ENCODE measurements at places on chromosomes 1 and 21.

- no peak for DNase-seq
Measured at GRCh38 chr1:195866781-195867222, 741.4 kb downstream of the KCNT2 start.

DNA sequence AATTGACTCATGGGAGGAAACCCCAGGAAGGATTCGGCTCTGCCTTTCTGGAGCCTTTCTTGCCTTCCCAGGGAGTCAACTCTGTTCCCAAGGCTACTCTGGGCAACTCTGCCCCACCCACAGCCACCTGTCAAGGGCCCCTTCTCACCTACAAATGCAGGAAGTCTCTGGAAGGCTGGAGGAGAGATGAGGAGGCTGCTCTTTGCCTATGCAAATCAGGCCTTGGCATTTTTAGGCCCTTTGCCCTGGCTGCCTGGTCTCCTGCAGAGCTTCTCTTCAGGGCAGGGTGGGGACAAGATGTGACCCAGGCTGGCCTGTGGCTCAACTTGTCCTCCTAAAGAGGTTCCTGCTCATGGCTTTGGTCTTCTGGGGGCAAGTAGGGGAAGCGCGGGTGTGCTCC, 5.4 kb downstream of the SLC6A9 start:
- no peak for DNase-seq

- DNase-seq = no peak
Measured at GRCh38 chr1:229409616-229410369, 24.1 kb downstream of the ACTA1 start.

GRCh38 chr1:202201971-202202370, 8.4 kb downstream of the LGR6 start:
- no peak for DNase-seq

DNA sequence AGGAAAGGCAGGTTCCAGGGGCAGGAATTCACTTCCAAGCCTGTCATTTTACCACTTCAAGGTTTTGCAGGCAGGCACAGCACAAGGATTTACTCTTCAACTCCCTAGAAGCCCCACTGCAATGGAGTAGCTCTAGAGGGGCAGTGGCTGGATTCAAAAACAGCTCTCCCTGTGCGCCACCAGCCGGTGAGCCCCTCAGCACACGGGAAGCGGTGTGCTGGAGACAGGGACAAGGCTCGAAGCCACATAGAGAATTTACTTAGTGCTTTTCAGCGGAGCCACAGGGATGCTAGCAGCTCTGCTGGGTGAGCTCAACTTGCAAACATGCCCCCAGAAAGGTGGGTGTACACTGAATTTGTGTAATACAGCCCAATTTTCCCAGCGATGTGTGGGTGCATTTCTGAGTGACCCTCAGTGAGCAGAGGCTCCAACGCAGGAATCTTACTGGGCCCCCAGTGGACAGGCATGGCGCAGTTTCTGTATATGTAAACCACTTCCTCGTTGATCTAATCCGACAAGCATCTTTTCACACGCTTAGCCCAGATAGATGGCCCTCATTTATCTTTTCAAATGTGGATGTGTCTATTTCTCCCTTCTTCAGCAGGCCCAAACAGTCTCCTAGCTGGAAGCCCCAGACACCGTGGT, 10.9 kb downstream of the VWA5B1 start:
- no peak for DNase-seq
